Activated T-helper 1 cell treated with anti-CD3 and anti-CD28 coated beads, Interleukin-2, amount 50 U/mL, for 16 hours (primary cell): ENCODE measurements at places on chromosomes 2 and 18.

- peak; percentile 6 for DNase-seq
Observed at GRCh38 chr2:121648206-121649148, 785 bp downstream of the CLASP1 start.

DNA sequence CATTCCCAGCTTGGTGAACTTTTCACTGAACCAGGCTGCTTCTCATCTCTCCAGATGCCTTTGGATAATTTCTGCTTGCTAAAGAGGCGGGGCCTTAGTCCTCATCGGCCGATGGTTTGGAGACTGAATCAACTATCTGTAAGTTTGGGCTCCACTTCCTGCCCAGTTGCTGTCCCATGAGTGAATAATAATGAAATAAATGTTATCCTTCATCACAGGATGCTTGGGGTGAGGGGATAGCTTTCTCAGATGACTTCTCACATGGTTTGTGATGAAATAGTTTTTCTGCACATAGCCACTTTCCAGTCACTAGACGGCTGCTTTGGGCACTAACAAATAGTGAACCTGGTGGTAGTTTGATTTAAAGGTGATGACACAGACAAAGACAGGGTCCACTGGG lies 376.6 kb upstream of the TRIB2 start:
- no peak for DNase-seq

- DNase-seq = no peak
Observed at GRCh38 chr2:102258025-102258385, 53.4 kb upstream of the IL1RL1 start.

DNA sequence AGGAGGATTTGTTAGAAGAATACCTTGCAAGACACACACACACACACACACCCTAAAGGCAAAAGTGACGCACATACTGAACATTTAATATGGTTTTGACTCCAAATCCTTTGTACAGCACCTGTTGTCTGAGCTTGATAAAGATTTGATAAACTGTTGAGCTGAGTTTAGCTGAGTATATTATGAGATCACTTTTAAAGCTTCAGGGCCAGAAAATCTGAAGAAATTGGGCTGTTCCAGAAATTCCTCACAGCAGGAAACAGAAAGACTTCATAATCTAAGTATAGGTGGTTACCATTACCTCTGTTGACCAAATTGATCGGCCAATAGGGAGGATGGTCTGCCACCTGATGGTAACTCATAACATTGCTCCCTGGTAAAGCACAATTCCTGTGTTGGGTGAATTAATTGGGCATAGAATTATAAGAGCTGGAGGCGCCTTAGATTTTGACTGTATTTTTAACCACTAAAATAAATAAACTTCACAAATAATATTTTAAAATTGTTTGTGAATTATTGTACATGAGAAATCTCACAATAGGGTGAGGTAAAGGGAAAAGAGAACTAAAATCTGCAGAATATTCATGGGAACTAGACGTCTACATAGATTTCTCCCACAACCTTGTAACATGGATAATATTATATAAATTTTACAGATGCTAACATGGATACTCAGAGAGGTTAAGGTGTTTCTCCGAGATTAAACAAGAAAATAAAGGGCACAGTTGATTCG lies 21.8 kb upstream of the RPIA start:
- no peak for DNase-seq

DNA sequence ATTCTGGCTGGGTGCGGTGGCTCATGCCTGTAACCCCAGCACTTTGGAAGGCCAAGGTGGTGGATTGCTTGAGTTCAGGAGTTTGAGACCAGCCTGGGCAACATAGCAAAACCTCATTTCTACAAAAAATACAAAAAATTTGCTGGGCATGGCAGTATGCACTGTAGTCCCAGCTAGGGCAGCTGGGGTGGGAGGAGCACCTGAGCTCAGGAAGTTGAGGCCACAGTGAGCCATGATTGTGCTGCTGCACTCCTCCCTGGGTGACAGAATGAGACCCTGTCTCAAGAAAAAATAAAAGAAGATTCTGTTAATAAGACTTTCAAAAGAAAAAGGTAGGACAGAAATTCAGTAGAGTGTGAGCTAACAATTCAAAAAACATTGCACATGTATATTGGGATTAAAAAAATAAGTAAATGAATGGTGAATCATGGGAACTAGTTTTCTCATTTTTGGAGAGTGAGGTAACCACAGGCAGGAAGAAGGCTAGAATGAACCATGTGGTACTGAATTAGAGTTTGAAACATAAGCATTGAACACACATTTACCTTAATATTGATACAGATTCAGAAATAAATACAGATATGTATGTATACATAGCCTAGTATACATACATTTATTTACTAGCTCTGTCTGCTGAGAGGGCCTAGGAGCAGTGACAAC lies 53.5 kb downstream of the NCOA1 start:
- DNase-seq = no peak

GRCh38 chr2:96538487-96539214 lies 2.1 kb downstream of the ARID5A start:
- peak; percentile 78 for DNase-seq

DNA sequence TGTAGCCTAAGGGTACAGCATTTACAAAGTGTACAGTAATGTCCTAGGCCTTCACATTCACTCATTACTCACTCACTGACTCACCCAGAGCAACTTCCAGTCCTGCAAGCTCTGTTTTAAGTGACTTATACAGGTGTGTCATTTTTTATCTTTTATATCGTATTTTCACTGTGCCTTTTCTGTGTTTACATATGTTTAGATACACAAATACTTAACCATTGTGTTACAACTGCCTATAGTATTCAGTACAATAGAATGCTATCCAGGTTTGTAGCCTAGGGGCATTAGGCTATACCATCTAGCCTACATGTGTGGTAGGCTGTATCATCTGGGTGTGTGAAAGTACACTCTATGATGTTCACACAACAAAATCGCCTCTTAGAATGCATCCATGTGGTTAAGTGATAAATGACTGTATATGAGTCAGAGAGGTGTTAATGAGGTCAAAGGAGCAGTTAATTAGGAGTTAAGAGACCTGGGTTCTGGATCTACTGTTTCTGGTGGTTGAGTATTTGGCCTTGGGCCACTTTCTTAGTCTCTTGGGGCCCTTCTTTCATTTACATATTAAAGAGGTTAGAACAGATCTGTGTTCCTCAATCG lies 149.1 kb downstream of the GREB1L start:
- no peak for DNase-seq

- DNase-seq = no peak
Observed at GRCh38 chr2:238513346-238513745, 86.6 kb downstream of the ASB1 start.

DNA sequence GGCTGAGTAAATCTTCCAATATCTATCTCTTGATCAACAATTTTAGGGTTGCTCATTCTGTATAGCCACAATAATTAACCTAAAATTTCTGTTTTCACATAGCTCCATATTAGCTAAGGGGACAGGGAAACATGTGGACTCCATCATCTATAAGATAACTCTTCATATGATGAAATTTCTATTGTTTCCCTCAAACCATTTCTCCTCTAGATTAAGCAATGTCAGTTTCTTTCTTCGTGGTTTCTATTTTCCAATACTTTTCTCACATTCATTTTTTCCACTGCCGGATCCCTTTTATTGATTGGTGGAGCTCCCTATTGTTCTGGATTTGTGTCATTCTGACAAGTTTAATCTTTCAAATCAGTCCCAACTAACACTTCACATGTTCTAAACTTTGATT lies 1221.3 kb upstream of the ZEB2 start:
- no peak for DNase-seq

- no peak for DNase-seq
Observed at GRCh38 chr2:117888897-117889296, 74.4 kb downstream of the DDX18 start.

GRCh38 chr2:212845941-212846340 lies 305.5 kb downstream of the IKZF2 start:
- no peak for DNase-seq

- no peak for DNase-seq
Observed at GRCh38 chr2:3535794-3536681, 16.7 kb upstream of the ADI1 start.

GRCh38 chr2:150690870-150691269 lies 203.4 kb upstream of the RND3 start:
- DNase-seq = no peak

DNA sequence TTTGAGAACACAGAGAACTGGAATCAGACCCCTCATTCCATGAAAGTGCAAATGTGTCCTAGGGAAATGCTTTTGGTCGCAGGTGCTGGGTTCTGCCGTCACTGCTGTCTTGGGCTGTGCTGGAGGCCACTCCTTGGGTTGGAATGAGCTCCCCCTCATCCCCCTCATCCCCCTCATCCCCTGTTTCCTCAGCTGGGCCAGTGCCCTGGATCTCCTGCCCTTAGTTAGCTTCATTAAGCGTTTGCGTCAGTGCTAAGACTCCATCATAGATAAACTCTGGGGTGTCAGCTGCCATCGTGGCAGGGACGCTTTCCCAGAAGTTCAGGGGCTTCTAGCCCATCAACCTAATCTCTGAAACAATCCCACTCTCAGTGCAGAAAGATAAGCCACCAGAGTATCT lies 97.1 kb upstream of the ZNF516 start:
- no peak for DNase-seq

- DNase-seq = no peak
Observed at GRCh38 chr2:18514526-18515461, 45.7 kb downstream of the RDH14 start.

DNA sequence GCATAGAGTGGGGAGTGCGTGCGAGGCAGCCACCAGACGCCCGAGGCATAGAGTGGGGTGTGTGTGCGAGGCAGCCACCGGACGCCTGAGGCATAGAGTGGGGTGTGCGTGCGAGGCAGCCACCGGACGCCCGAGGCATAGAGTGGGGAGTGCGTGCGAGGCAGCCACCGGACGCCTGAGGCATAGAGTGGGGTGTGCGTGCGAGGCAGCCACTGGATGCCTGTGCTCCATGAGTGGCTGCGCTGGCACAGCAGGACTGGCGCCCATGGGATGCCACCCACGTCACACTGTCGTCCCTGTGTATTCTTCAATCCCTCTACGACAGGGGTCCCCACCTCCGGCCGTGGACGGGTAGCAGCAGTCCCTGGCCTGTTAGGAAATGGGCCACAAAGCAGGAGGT lies 221.9 kb downstream of the HDAC4 start:
- no peak for DNase-seq

GRCh38 chr2:138503087-138503442 lies 1.5 kb downstream of the SPOPL start:
- no peak for DNase-seq

DNA sequence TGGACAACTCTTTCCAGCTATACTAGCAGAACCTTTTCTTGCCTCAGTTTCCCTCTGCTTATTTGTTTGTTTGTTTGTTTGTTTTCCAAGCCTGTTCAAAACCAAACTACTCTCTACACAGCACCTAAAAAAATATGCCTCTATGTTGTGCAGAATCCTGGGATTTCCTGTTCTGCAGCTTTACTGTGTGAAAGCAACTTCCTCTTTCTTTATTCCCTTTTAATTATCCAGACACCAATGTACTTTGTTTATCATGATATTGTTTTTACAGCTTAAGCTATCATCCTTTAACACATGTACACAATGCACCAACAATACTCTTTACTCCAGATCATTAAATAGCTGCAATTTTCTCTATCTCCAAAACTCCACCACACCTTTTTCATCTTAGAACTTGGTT lies 259.5 kb downstream of the EPHA4 start:
- no peak for DNase-seq

- no peak for DNase-seq
Observed at GRCh38 chr18:54612237-54612636, 21.2 kb downstream of the DYNAP start.

DNA sequence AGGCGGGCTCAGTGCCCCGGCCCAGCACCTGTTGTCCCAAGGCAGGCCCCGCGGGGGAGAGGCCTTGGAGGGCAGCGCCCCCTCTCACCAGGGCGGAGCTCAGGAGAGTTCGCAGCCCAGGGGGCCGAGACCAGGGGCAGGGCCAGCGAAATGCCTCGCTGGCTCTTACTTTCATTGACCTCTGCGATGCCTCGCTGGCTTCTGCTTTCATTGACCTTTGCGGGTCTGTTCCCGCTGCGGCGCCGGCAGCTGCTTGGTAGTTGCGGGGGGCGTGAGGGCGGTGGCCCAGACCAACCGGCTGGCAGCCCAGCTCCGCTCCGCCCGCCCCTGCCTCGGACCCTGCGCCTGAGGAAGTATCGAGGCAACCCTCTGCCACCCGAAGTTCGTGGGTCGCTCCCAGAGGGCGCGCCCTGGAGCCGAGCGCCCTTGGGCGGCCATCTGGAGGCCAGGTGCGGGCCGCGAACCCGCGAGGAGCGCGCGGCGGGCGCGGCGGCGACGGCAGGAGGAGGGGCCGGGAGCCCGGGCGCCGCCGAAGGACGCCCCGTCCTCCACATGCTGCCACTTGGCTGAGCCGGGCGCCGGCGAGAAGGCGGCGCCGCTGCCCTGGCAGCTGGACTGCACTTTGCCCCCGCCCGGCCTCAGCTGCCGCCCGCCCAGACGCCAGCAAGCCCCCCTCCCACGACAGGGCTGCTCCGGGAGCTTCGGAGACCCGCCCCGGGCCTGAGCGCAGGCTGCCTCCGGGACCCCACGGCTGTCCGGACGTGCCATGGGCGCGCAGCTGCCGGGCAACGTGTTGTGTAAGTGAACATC lies 118.0 kb upstream of the MSTN start:
- DNase-seq = no peak

DNA sequence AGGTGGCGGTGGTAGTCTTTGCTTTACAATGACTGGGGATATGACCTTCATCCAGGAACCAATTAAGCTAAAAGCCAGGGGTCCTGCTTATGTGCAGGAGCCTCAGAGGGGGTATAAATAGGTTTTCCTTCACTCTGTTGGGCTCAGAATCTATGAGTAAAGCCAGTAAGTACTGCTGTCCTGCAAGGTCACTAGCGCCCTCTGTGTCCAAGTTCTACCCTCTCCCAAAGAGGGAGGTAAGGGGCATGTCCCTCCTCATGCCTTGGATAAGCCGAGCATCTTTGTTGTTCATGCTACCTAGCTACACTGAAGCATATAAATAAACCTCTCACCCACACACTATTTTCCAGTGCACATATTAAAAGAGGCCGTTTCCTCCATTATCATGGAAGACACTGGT lies 79.4 kb downstream of the SPRED2 start:
- DNase-seq = no peak

DNA sequence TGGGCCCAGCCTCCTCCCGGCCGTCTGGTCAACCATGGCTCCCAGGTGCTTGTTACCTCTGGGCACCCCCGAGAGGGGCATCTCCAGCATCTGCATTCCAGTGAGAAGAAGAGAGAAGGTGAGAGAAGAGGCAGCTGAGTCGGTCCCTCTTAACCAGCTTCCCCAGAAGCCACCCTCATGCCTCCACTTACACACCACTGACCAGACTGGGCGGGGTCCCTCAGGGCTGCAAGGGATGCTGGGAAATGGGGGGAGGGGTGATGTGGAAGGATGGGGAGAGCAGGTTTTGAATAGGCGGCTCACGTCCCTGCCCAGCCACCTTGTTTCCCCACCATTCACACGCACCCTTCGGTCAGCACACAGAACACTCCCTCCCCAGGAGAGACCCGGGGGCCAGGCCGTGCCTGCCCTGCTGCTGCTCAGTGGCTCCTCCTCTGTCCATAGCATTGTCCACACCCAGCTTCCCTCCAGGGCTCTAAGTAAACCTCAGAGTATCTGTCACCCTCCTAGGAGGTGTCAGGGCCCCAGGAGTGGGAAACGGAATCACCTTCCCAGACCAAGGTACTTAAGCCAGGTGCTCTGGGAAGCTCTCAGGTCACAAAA lies 34.7 kb downstream of the GBX2 start:
- no peak for DNase-seq

- DNase-seq = no peak
Observed at GRCh38 chr2:51667679-51668078, 635.7 kb upstream of the NRXN1 start.

GRCh38 chr18:515838-516237 lies 15.3 kb upstream of the COLEC12 start:
- no peak for DNase-seq

- no peak for DNase-seq
Observed at GRCh38 chr2:191125646-191126045, 25.1 kb downstream of the STAT4 start.
